ENCODE measurements at places on chromosomes 7 and 10.

- no peak for DNase-seq
Observed at GRCh38 chr7:22234227-22234626, 122.7 kb downstream of the RAPGEF5 start.

DNA sequence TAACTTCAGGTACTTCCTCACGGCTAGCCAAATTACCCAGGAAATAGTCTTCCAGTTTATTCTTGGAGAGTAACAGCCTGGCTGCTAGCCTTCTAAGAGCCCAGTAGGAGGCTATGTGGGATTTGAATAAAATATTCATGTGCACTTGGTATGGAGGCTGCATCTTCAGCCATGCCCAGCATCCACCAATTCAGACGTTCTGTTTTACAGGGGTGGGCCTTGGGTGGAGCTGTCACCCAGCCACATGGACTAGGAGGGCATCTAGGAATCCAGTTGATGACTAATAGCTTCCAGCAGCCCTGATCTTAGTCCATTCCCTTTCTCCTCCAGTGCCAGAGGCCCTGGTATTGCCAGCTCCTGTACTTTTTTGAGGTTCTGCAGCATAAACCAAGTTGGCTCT is 66.3 kb upstream of the ZRANB1 start:
- DNase-seq = no peak

- no peak for DNase-seq
Observed at GRCh38 chr10:126137562-126138221, 241.3 kb downstream of the FANK1 start.

DNA sequence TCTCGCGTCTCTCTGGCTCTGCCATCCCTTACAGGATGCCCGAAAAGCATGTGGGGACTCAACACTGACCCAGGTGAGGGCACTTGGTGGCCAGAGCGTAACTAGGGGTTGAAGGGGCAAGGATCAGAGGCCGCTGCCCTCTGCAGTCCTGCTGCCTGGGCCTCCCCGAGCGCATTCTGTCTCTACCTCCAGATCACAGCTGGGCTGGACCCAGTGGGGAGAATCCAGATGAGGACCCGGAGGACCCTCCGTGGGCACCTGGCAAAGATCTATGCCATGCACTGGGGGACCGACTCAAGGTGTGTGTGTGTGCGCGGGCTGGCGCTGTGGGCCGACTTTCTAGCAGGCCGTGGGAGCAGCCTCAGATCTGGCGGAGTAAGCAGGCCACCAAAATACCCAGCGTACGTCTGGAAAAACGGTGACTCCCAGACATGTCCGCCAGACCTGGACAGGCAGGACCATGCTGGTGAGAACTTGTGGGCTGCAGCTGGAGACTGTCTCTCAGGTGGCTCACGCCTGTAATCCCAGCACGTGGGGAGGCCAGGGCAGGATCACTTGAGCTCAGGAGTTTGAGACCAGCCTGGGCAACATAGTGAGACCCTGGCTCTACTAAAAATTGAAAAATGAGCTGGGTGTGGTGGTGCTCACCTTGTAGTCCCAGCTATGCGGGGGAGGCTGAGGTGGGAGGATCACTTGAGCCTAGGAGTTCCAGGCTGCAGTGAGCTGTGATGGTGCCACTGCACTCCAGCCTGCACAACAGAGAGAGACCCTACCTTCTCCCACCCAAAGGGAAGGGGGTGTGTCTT is 3.2 kb downstream of the GNB2 start:
- DNase-seq = no peak

DNA sequence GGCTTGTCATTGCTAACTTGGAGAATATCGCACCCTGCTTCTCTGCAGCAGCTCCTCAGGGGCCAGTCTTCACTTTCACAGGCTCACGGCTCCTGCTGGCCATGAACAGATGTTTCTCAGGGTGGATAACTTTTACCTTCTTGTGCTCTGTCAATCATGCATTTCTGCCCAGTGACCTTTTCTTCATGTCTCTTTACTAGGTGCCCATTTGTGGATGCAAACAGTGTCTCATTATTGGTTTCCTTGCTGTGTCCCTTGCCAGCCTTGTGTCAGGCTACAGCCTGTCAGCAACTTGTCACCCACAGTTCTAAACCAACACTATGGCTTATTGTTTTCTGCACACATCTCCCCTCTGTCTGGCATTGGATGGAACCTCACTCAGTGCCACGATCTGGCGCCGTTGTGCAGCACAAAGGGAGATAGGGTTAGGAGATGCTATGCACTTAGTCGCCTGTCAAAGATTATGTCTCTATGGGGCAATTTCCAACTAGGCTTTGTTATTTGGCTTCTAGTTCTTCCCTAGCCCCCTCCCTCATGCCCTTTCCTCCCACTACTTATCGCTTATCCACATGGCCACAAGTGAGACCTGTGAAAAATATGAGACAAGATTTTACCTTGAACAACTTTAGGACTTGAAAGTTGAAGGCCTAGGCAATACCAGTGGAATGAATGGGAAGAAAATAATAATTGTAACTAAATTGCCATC is 45.7 kb upstream of the NXPH1 start:
- DNase-seq = no peak

DNA sequence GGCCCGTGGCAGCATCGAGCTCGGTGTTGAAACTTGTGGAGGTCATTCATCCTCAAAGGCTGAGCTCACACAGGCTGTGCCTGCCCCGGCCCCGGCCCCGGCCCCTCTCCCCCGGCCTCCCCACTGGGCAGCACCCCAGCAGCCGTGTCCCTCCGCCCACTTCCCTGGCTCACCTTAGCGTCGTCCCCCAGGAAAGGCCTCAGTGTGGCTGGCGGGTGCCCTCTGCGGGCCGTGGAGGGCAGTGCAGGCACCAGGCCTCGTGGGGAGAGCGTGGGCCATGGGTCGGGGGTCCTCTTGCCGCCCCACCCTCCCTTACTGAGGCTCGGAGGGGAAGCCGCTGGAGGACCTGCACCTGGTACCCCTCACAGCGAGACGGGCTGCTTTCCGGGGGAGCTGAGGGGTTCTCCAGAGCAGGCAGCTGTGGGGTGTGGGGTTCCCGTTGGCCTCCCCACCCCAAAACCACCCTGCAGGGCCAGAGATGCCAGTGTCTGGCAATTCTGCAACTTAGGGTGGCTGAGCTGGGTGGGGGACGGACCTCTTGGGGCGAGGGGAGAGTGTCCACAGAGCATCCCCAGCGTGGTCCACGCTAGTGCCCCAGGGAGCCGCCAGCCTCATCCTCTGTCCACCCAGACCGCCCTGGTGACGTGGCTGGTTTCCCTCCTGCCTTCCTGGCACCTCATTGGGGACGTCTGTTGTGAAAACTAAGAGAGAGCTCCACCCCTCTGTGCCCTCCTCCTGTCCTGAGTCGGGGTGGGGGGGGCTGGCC is 44.2 kb upstream of the DPYSL4 start:
- DNase-seq = no peak

DNA sequence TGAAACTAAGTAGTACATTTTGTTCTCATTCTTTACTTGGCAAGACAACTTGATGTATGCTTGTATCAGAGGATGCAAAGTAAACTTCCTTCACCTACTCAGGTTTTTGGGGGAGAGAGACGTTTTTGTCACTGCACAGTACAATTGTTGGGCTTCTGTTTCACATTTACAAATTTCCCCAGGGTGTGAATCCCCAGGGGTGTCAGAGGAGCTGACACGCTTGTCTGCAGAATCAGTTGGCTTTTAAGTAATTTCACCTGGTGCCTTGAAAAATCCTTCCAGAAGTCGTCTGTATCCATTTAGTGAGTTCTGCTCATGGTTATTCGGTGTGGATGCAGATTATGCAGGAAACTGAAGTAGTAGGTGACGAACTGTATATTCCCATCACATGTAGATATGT is 1227.7 kb upstream of the CELF2 start:
- DNase-seq = no peak

- DNase-seq = no peak
Observed at GRCh38 chr7:152574892-152575548, 100.9 kb downstream of the XRCC2 start.

DNA sequence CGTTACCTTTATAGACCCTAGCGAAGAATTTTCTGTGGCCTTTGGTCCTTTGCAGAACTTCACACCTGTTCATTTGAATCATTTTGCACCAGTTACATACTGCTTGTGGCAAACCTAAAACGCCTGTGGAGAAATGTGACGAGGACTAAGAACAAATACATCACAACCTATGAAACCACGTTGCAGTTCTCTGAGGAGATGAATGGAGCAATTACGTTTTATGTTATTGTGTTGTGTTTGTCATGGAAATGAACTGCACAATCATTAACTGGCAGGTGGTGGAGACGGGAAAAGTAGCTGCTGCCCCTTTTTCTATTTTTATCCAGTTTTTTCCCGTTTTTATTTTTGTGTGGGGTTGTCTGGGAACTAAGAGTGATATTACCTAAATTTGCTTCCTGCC is 505.5 kb downstream of the SDK1 start:
- no peak for DNase-seq

DNA sequence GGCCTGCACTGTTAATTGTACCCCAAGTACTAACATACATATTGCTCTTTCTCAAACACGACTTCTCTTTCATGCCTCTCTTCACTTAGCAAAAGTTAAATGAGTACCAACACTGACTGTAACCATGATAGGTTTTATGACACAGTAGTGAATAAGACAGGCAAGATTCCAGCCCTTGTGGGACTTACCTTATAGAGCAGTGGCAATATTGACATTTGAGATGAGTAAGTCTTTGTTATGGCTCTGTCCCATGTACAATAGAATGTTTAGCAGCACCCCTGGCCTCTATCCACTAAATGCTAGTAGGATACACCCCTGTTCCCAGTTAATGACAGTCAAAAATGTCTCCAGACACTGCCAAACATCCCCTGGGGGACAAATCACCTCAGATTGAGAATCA is 11.9 kb upstream of the COL1A2 start:
- no peak for DNase-seq

- no peak for DNase-seq
Observed at GRCh38 chr10:61975391-61975932, 74.0 kb downstream of the ARID5B start.

DNA sequence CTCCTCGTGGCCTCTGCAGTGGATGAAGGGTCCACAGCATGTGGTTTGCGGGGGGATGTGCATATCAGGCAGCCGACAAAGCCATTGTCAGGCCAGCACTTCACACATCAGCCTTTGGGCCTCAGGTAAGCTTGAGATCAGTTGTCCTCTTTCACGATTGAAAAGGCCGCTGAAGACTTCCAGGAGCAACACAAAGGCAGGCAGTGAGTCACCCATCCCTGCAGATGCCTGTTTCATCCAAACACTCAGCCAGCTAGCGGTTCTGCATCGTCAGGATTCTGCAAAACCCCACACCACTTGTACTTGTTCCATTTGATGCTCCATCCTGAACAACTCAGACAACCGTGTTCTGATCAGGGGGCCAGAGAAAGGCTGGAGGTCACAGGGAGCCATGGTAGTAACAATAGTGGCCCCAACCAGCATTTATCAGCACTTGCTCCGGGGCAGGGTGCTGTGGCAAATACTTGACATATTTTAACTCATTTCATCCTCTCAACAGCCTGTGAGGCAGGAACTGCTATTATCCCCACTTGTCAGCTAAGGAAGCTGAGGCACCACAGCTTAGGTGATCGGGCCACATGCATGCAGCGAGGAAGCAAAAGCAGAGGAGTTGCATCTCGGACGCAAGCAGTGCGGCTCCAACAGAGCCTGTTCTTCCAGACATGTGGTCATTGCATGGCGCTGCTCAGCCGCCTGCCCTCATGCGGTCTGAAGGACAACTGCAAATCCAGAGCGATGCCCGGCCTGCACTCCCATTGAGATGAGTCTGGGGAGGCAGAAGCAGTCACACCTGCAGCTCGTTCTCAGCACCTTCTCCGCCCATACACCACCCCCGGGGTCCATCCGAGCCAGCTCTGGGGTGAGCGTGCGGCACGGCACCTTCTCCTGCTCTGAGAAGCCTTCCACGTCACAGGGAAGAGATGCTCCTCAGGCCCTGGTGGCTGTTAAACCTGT is 144.9 kb downstream of the PAXIP1 start:
- no peak for DNase-seq

- no peak for DNase-seq
Observed at GRCh38 chr10:3465406-3465891, 292.9 kb upstream of the PITRM1 start.

DNA sequence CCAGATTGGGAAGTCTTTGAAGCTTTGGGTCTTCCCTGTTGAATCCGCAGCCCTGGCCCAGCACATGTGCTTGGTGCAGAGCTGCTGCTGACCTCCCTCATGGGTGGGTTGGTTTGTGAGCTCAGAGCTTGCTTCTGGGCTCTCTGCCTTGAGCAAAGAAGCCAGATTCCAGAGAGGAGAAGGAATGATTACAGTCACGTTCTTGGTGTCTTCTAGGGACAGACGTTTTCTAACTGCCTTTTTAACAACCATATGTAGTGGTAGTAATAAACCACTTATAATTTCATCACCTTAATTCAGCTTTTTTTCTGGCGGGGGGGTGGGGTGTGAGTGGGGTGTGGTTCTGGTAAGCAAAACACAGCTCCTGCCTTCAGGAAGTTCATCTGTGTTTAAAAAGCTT is 39.5 kb downstream of the LRMDA start:
- no peak for DNase-seq

GRCh38 chr7:20858951-20859350 is 72.3 kb upstream of the SP8 start:
- no peak for DNase-seq

GRCh38 chr10:17326377-17326776 is 98.3 kb downstream of the VIM start:
- no peak for DNase-seq

GRCh38 chr7:37037286-37037685 is 313.0 kb upstream of the AOAH start:
- DNase-seq = no peak

DNA sequence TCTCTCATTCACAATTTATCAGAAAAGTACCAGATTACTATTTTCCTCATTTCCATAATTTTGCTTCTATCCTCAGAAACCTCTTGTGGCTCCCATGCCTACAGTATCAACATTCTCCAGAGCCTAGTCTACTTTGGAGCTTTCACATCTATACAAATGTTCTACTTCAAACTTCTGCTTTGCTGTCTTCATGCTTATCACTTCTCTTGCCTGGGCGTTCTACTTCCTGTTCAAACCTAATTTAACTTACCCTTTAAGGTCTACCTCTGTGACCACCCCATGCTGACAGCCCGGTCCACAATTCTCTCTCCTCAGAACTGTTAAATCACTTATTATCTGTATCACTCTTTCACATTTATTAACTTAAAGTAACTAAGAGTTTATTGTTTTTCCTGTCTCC is 6.1 kb upstream of the PTPN12 start:
- no peak for DNase-seq

- no peak for DNase-seq
Observed at GRCh38 chr10:75497997-75498883, 66.8 kb downstream of the LRMDA start.

GRCh38 chr10:29056729-29057128 is 232.1 kb upstream of the LYZL1 start:
- peak; percentile 90 for DNase-seq

DNA sequence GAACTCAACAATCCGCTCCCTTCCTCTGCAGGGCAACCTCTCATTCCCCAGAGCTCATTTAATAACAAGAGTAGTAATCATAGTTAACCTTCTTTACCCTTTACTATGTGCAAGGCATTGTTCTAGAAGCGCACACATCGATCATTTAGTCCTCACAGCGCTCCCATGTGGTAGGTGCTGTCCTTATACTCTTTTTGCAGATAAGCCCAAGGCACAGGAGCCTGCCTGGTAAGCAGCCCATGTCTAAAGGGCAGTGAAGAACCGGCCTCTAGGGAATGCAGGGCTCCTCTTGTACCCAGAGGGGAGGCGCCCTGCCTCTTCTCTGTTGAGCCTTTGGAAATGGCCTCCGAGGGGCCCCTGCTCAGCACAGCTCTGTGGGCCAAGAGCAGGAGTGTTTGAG is 14.3 kb downstream of the CHST3 start:
- DNase-seq = no peak

GRCh38 chr10:22246680-22247391 is 29.0 kb upstream of the EBLN1 start:
- DNase-seq = no peak

All from NCI-H524 (cell line).